Left hindlimb (tissue), 1 donor: ENCODE measurements at places on chromosomes 12 and 14.

- DNase-seq, result peak; percentile 81
Measured at GRCh38 chr12:45726603-45727300, 2.8 kb upstream of the ARID2 start.

DNA sequence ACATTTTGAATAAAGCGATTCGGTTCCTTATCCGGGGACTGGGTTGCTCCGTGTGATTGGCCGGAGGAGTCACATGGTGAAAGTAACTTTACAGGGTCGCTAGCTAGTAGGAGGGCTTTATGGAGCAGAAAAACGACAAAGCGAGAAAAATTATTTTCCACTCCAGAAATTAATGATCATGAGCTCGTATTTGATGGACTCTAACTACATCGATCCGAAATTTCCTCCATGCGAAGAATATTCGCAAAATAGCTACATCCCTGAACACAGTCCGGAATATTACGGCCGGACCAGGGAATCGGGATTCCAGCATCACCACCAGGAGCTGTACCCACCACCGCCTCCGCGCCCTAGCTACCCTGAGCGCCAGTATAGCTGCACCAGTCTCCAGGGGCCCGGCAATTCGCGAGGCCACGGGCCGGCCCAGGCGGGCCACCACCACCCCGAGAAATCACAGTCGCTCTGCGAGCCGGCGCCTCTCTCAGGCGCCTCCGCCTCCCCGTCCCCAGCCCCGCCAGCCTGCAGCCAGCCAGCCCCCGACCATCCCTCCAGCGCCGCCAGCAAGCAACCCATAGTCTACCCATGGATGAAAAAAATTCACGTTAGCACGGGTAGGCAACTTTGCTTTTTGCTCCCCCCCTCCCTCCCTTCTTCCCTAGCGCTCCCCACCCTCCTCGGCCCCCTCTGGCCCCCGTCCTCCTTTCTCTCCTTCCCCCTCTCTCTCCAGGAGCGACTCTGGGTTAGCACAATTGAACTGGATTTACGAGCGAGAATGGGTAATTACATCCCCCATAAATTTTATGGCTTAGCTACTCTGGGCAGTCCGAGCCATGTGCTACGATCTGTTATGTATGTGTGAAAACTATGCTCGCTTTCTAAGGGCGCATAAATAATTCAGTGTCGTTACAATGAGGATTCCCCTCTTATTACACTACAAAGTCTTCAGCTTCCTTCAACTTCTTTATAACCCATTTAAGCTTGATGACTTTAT lies at the start of gene HOXC4:
Gene HOXC4 (plus strand): TSS at position 85 of the 991 bp plus-strand sequence. CDS start 88 bp downstream, at position 173.
- no peak for DNase-seq

DNA sequence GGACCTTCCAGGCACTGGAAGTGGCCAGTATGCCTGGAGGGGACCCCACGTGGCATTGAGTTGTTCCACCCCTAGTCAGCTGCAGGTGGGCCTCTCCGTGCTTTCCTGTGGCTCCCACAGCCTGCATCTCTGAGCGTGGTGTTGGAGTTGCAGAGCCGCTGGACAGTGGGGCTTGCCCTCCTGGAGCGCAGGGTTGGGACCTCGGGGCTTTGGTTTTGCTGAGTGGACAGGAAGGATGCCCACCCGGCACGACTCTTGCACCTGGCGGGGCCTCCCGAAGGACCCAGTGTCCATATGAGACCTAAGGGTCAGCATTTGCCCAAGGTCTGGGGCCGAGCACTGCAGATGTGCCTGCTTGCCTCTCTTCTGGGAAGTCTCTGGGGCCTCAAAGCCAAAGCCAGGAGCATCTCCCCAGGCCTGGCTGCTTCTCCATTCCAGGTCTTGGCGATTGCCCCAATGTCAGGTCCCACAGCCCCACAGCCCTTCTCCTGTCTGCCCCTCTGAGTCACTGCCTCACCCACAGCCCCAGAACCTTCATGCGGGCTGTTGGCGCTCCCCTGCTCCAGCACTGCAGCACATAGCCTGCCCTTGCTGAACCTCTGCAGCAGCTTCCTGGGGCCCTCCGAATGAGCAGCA lies 1.5 kb downstream of the PACS2 start:
- DNase-seq, result peak; percentile 29

DNA sequence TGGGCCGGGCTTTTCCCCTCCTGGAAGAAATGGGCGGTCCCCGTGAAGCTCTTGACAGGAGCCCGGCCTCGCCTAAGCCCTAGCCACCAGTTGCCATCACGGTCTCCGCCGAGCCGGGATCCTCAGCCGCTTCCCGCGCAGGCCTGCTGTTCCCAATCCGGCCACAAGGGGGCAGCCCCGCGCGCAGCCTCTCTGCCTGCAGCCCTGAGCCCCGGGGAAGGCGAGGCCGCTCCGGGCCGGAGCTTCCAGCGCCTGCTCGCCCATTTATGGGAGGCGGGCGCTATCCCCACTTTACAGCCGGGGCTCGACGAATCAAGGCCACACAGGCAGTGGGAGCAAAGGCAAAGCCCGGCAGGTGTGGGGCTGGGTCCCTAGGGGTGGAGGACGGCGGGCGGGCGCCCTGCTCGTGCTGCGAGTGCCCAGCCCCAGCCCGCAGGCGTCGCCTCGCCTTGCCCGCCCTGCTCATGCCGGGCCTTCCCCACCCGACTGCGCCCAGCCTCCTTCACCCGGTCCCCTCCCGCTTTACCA lies 61.5 kb downstream of the LGMN start:
- peak; percentile 85 for DNase-seq

GRCh38 chr14:27553790-27554189 lies 956.0 kb upstream of the NOVA1 start:
- no peak for DNase-seq

DNA sequence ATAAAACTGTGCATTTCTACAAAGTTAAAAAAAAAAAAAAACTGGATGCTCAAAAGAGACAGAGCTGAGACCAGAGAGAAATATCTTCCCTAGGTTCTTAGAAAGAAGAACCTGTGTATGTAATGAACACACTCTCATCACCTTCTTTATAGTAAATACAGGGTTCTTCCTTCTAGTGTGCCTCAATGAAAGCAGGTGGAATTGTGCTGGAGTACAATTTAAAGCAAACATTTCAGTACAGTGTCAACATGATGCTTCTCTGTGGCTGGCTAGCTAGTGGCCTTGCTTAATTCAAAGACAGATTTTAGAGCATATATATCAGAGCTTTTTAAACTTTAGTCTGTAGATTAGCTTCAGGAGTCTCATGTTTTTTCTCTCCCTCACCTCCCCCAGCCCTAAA lies 249.8 kb upstream of the ARHGAP5 start:
- no peak for DNase-seq

DNA sequence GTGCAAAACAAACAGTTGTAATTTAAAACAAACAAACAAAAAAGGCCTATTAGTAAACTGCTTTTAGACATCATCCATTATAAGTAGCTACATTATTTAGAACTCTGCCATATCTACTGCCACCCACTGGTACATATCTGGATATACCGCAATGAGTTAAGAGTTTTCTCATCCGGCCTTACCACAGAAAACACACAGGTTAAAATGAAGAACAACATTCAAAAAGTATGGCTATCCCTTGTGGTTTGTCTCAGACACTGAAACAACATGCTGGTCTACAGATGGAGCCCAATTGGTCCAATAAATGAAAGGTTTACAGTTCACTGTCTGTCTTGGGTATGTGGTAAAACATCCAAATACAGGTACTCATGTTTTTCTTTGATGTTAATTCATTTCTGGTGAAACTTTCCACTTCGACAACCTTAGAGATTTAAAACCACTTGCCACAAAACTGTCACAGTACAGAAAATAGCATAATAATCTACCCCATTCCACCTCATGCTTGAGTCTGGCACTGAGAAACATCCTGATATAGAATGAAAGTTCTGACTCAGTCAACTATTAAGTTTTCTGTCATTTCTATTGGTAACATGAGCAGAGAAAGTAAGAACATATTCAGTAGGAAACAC lies 354.3 kb downstream of the CEP128 start:
- DNase-seq, result no peak

DNA sequence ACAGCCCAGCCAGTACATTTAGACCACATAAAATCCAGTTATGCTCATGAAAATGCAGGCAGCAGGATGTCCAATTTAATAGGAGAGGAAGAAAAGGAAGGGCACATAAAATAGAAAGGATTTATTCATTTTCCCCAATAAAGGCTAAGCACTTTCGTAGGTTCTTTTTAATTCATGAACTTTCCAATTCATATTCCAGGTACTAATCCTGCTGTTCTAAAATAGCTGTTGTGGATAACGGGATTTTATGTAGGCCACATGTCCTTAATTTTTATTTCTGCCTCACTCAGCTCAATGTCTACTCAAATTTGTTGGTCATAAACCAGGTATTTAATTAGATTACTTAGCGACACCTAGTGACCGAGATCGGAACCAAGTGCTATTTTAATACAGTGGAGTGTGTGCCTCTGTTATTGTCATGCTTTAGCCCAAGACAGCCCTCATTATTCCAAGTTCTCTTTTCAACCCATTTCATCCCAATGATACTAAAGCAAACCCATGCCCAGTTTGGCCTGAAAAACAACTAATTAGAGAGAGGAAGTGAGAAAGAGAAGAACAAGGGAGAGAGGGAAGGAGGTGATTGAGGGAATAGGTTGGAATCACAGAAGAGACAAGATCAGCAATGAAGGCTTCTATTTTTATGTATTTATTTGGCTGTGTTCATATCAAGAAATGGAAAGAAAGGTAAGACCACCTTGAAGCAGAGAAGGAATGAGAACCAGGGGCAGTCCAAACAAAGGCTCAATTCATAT lies 45.9 kb upstream of the IFNG-AS1 start:
- DNase-seq, result peak; percentile 42

DNA sequence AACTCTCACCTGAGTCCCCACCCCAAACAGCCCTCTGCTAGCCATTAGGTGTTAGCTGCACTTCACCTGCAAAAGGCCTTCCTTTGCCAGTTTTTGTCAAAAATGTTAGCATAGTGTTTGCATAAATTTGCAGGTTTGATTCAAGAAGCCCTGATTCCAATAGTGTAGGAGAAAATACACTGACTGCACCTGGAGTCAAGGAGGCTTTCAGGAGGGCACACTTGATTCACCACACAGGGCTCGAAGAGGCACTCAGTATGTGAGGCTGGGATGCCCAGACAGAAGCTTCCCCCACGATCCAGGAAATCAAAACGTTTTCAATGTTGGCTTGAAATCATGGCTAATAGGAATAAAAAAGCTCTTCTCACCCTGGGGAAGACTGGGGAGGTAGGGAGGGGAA lies 40.5 kb upstream of the DDX11 start:
- DNase-seq, result no peak

GRCh38 chr14:20794644-20795369 lies 7.8 kb downstream of the RNASE1 start:
- no peak for DNase-seq

DNA sequence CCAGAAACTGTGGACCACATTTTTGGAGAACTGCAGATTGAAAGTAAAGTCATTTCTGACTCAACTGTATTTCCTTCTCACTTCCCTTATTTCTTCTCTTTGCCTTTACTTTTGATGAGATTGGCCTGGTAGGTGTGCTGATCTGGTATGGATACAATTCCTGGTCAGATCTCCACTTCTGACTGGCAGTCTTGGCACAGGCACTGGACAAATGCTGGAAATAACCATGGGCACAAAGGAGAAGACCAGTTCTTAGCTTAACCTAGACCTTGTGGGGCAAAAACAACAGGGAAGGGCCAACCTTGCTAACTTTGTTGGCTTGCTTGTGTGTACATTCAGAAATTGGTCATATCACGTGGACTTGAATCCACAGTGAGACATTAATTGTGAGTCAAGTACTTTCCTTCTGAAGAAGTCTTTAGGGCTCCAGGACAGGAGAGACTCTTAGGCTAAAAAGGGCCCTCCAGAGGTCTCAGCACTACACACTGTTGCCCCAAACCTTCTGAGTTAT lies 75.0 kb downstream of the DIP2B start:
- DNase-seq, result no peak

GRCh38 chr12:55729819-55730818 lies 1.3 kb upstream of the CD63 start:
- DNase-seq, result peak; percentile 77

- no peak for DNase-seq
Measured at GRCh38 chr12:114396153-114396868, 9.6 kb downstream of the TBX5 start.

- DNase-seq, result no peak
Measured at GRCh38 chr14:22506378-22506710, 82.7 kb downstream of the DAD1 start.

GRCh38 chr12:3950714-3951320 lies 77.6 kb upstream of the PARP11 start:
- no peak for DNase-seq

GRCh38 chr14:79178719-79179118 lies 1008.5 kb downstream of the NRXN3 start:
- DNase-seq, result no peak

- no peak for DNase-seq
Measured at GRCh38 chr12:96434107-96434506, 33.9 kb upstream of the CDK17 start.
